ENCODE measurements at places on chromosomes 16 and 17. TPM values are rescaled to one million over a fixed set of nuclear protein-coding genes. Genes with fewer than 3 reads are reported as not detected.

The VMO1 gene
- 0.89 TPM for total RNA-seq

The TPSD1 gene
- 5.0 TPM for total RNA-seq

The INCA1 gene
- 1.1 TPM for total RNA-seq

- DNase-seq = peak; percentile 56
Observed at GRCh38 chr17:51046514-51047384, 73.9 kb downstream of the SPAG9 start.

- DNase-seq = no peak
Observed at GRCh38 chr16:83831456-83831987, 23.7 kb downstream of the HSBP1 start.

DNA sequence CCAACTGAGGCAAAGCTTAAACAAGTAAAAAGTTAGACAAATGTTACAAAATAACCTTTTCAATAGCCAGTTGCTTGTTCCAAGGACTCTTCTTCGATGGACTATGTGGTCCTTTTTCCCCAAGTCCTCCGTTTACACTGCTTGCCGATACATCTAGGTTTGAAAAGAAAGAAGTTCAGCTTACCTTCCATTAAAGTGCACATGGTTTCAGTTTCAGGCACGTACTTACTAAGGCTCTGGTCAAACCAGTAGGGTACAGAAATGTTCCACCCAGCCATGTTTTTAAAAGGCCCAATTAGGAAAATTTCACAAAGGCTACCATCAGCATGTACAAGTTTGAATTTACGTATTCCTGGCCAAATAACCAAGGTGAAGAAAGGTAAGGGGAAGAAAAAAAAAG is 2.1 kb downstream of the SRSF2 start:
- DNase-seq = no peak

- DNase-seq = no peak
Observed at GRCh38 chr16:75081179-75081859, 35.3 kb downstream of the LDHD start.

The LGALS3BP gene
- total RNA-seq = 393 TPM

The TMEM204 gene
- 32.8 TPM for total RNA-seq

The KRTAP4-3 gene
- not detected for total RNA-seq

DNA sequence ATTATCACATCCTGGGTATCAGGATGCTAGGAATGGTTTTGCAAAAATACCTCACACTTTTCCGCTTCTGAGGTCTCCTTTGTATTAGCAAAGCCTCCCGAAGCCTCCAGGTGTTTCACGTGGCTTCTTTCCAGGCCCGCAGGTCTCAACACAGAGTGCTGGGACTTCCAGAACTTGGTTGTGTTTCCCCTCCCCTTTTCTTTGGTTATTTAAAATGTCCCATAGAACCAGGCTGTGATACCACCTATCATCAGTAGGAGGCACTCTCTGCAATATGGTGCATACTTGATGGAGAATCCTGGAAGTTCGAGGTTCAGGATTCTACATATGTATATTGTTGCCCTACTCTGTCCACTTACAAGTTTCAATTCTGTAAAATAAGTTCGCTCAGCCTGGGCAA is 28.8 kb downstream of the ATP2C2 start:
- DNase-seq = no peak

The KRT36 gene
- total RNA-seq = not detected

- DNase-seq = no peak
Observed at GRCh38 chr17:27616414-27616813, 14.6 kb upstream of the LGALS9 start.

DNA sequence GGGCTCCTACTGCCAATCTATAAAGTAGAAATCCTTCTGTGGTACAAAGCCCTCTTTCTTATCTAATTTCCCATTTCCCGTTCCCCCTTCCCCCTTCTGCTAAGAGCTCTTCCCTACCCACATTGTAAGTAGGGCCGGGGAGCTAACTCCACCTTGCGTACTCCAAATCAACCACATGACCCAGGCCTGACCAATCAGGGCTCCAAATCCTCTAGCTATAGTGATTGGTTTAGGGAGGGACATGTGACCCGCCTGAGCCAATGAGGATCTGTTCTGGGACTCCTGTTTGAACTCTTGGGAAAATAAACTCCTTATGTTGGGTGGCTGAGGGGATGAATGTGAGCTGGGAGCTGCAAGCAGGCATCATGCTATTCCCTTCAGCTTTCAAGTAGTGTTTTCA is 40.9 kb upstream of the MEOX1 start:
- DNase-seq = no peak

- peak; percentile 81 for DNase-seq
Observed at GRCh38 chr17:28842282-28843012, at the start of gene FAM222B. TSS of gene FAM222B (minus strand) at chr17:28842790. CDS start at chr17:28766667, 76,123 bp downstream.

Data from ureter (tissue), 1 donor.